Fibroblast of skin of right biceps (primary cell): ENCODE measurements at places on chromosomes 1 and 21.
A peak's percentile ranks its signal among the peaks of the same experiment; 100 is the strongest.

DNA sequence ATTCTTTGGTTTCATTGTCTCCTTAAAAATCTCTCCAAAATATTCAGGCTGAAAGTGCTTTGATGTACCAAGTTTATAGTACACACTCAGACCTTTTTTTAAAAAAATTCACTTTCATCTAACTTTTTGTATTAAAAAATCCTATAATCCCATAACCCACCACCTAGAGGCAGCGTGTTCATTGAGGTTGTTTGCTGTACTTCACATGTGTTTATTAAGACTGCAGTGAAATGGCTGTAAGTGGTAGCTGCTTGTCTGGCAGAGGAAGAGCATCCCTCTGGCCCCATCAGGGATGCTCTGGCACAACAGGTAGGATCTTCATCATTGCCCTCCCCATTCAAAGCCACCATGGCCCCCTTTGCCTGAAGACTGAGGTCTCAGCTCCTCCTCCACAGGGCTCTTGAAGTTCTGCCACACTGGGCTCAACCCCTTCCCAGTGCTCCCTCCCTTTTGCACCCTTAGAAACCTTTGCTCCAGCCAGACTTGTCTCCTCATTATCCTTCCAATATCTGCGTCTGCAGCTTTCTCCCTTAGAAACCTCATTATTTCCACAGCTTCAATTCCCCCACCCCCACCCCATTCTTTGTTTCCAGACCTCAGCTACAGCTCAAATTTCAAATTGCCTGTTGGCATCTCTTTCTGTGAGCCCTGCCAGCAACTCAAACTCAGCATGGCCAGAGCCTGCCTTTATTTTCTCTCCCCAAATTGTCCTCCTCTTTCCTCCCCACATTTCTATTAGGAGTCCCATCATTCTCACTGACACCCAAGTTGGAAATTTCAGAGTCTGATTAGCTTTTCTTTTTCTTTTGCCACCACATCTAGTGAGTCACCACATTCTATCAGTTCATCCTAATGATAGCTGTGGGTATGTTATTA, 369.6 kb upstream of the USP24 start:
- peak; percentile 73 for DNase-seq

GRCh38 chr1:24410750-24411149, 2.8 kb downstream of the STPG1 start:
- no peak for DNase-seq

GRCh38 chr21:38912102-38912629, 106.4 kb downstream of the ETS2 start:
- peak; percentile 51 for DNase-seq

DNA sequence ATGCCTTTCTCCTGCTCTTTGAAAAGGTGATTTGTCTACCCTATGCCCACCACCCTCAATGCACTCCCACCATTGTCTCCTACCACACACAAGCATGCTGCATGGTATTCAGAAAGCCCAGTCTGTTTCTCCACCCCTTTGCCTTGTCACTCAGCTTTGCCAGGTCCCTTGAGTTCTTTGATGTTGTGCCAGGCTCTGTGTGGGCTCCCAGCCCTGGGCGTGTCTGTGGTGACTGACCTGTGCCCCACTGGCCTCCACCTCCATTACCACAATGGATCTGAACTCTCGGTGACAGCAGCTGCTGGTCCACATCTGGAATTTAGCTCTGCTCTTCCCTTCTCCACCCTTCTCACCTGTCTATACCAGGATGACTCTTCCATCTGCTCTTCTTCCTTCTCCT, 34.9 kb downstream of the ATP2B4 start:
- DNase-seq, result no peak

DNA sequence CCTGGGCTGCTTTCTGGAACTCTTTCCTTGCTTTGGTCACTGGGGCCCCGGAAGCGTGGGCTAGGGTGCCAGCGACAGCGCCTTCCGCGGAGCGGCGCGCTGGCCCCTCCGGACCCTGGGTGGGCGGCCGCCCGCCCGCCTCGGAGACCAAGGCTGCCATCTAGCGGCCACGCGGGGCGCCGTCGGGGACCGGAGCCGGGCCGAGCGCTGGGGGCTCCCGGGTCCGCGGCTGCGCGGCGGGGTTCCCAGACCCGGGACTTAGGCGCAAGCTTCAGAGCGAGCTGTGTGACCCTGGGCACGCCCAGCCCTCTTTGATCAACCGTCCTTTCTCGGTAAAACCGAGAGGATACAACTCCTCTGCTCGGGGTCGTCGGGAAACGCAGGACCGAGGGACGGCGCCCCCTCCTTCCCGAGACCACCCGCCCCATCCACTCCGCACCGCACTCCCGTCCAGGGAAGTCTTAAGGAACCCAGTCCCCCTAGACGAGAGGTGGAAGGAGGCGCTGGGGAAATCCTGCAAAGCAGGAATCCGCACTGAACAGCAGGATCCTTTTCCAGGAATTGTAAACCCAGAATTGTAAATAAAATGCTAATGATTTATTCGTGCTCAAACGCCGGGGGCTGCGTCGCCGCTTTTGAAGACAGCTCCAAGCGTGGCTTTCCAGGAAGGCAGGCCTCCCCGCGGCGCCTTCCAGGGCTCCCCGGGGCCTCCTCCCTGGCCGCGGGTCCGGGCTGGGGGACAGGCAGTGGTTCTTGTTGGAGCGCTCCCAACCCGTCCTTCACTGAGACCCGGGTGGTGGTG, 41.2 kb downstream of the RRAGC start:
- DNase-seq, result peak; percentile 10

- no peak for DNase-seq
Measured at GRCh38 chr1:22241250-22241649, 98.4 kb upstream of the WNT4 start.
